ENCODE measurements at places on chromosomes 12 and 14. TPM values are rescaled to one million over a fixed set of nuclear protein-coding genes. Genes with fewer than 3 reads are reported as not detected.

The IRAK3 gene
- total RNA-seq, result 23.1 TPM

The SLC22A17 gene
- total RNA-seq, result 37.8 TPM

The KRT85 gene
- total RNA-seq, result not detected

The HPD gene
- not detected for total RNA-seq

The ADGRD1 gene
- total RNA-seq, result 35.8 TPM

The ANKRD33 gene
- total RNA-seq, result not detected

The MMP17 gene
- total RNA-seq, result 5.2 TPM

The DNAH10 gene
- total RNA-seq, result not detected

The STAT2 gene
- total RNA-seq, result 109 TPM

The P2RX2 gene
- not detected for total RNA-seq

DNA sequence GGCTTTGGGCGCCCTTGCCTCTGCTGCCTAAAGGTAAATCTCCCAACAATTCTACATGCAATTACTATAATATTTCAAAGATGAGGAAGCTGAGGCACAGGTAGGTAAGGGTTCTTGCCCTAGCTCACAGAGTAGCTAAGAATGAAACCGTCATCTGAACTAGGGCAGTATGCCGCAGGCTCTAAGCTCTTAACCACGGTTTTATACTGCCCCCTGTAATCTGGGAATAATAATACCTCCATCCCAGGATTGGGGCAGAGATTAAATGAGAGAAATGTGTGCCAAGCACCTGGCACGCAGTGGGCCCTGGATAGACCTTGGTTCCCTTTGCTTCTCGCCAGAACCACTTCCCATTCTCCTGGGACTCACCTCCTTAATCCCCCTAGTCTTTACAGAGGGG, 1.5 kb upstream of the HRK start:
- H3K4me3 ChIP-seq, result no peak overlapping the region
- no peak for DNase-seq
- no peak overlapping the region for H3K27ac ChIP-seq
- peaks cover 37% of the 10 kb centered on the region for H3K4me1 ChIP-seq
- peaks cover 11% of the 10 kb centered on the region for H3K27me3 ChIP-seq

DNA sequence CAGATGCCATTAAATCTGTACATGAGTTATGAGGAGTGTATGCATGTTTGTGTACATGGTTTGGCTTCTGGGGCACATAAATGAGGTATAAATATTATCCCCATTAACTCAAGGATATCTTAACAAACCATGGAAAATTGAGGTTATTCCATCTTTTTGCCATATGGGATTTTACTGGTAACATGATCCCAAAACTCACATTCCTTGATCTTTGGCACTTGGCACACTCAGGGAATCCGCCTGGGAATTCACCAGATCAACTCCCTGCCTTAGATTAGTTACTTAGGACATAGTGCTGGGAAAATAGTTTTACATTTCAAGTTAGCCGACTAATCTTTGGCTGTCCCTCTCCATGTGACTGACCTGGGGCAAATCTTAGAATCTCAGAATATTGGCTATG, 16.9 kb downstream of the CDKN1B start:
- H3K4me1 ChIP-seq, result peaks cover 27% of the 10 kb centered on the region
- no peaks in the 10 kb centered on the region for H3K36me3 ChIP-seq
- no peak for DNase-seq
- no peak overlapping the region for H3K4me3 ChIP-seq
- peak overlapping the region; percentile 71 for H3K27ac ChIP-seq
- H3K27me3 ChIP-seq, result no peaks in the 10 kb centered on the region

GRCh38 chr12:72246370-72246769, 25.8 kb upstream of the TRHDE start:
- no peaks in the 10 kb centered on the region for H3K27me3 ChIP-seq
- H3K4me3 ChIP-seq, result no peak overlapping the region
- H3K4me1 ChIP-seq, result no peaks in the 10 kb centered on the region
- no peak overlapping the region for H3K27ac ChIP-seq
- H3K36me3 ChIP-seq, result no peaks in the 10 kb centered on the region

- no peaks in the 10 kb centered on the region for H3K4me1 ChIP-seq
- no peak for DNase-seq
- no peaks in the 10 kb centered on the region for H3K36me3 ChIP-seq
These were observed 210.3 kb downstream of the TMTC2 start for GRCh38 chr12:82896979-82897378.

DNA sequence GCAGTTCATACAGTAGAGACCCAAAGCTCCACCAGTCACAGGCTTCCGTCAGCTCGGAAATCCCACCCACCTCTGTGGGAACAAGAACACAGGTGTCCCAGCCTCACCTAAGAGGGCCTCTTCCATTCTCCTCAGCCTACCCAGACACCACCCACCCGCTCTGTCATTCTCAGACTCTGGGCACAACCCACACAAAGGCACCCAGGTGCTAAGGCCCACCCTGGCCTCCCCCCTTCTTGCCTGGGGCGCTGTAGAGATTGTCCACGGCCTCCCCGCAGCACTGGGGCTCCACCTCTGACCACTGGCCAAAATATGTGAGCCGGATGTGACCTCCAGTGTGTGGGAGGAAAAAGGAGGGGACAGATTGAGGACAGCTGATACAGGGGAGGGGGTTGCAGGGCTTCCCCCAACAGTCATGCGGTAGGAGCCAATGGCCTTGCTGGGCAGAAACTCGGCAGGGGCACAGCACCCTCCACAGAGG, 14.2 kb downstream of the RPS6KL1 start:
- peaks cover under 1% of the 10 kb centered on the region for H3K36me3 ChIP-seq
- no peak overlapping the region for H3K4me3 ChIP-seq
- no peaks in the 10 kb centered on the region for H3K27me3 ChIP-seq

DNA sequence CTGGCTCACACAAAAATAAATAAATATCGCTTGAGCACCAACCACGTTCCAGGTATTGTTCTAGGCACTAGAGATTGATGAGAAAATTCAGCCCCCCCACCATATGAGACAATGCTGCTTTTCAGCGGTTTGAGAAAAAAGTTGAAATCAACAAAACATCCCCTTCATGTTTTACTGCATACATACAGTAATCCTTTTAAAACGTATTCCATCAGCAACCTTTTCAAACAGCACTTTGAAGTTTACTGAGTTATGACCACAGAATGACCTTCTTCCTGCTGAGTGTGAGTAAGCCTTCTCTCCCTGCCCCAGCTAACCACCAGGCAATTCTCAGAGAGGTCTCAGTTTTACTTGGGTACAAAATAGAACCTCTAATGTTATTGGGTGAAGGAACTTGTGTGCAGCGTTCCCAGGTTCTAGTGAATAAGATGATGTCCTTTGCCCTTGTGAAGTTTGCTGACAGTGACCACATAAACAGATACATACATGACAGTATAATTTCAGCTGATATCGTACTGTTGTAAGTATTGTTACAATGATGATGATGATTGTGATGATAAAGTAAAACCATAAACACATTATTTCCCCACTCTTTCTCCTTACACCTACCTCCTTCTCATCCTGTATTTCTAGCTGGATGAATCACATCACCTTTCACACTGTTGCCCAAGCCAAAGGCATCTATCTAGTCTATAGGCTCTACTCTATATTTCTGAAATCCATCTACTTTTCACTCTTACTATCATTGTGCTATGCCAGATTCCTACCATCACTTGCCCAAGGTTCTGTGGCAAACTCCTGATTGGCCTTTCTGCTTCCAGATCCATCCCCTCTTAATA, 124.4 kb upstream of the KRR1 start:
- H3K27me3 ChIP-seq, result no peaks in the 10 kb centered on the region
- no peaks in the 10 kb centered on the region for H3K4me1 ChIP-seq
- no peak for DNase-seq
- H3K36me3 ChIP-seq, result no peaks in the 10 kb centered on the region
- no peak overlapping the region for H3K4me3 ChIP-seq

DNA sequence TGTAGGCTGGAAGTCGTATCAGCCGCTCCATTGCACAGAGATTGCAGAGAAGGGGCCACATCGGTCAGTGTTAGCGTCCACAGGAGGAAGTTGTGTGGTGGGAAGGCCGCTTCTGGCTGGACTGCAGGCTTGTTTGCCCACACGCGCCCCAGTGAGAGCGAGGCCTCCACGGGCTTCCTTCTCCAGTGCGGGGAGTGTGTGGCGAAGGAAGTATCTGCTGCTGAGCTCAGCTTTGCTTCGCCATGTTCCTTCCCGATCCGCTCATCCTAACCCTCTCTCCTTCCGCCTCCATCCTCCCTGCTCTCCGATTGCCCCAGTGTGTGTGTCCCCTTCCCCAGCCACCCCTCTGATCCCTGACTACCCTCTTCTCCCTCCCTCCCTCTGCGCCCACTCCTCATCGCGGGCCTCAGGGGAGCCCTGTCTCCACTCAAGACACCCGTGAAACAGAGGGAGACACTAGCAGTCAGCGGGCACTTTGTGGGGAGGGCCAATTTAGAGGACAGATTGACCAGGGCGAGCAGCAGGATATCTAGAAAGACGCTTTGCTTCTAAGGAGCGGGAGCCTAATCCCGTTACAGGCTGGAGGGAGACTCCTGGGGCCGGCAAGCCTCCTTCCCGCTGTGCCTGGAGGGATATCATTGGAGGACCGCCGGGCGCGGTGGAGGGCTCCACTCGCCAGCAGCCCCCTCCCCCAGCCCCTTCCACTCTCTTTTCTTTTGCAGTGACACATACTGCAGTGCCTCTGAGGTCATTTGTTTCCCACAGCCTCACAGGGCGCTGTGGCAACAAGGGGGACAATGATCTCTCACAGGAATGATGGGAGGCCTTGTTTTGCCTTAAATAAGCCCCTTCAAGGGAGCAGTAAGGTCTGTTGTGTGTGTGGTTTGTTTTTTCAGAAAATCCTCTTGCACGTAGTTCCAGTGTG, 428.8 kb downstream of the ZFP36L1 start:
- no peaks in the 10 kb centered on the region for H3K27me3 ChIP-seq
- no peak overlapping the region for H3K4me3 ChIP-seq
- H3K27ac ChIP-seq, result peak overlapping the region; percentile 34

GRCh38 chr14:20551606-20552005, 9.2 kb downstream of the RNASE9 start:
- no peaks in the 10 kb centered on the region for H3K4me1 ChIP-seq
- no peaks in the 10 kb centered on the region for H3K27me3 ChIP-seq
- H3K27ac ChIP-seq, result no peak overlapping the region
- no peak overlapping the region for H3K4me3 ChIP-seq
- H3K36me3 ChIP-seq, result no peaks in the 10 kb centered on the region
- DNase-seq, result no peak

DNA sequence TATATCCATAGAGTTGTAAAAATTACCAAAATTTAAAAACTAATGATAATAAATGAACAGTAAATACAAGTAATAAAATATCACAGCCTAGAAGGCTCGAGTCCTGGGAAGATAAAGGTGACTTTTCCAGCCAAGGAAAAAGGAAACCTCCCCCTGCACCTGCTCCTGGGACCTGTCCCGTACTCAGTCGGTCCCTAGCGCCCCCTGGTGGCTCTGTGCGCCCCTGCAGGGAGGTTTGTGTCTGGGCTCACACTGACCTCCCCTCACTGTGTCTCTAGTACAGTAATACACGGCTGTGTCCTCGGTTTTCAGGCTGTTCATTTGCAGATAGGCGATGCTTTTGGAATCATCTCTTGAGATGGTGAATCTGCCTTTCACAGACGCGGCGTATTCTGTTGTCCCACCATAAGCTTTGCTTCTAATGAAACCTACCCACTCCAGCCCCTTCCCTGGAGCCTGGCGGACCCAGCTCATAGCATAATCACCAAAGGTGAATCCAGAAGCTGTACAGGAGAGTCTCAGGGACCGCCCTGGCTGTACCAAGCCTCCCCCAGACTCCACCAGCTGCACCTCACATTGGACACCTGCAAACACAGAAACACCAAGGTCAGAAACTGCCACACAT, 1030.4 kb downstream of the TMEM121 start:
- no peak for DNase-seq
- H3K27ac ChIP-seq, result no peak overlapping the region
- no peaks in the 10 kb centered on the region for H3K36me3 ChIP-seq
- H3K4me1 ChIP-seq, result no peaks in the 10 kb centered on the region
- no peaks in the 10 kb centered on the region for H3K27me3 ChIP-seq
- H3K4me3 ChIP-seq, result no peak overlapping the region

- H3K4me3 ChIP-seq, result no peak overlapping the region
- DNase-seq, result no peak
- no peaks in the 10 kb centered on the region for H3K36me3 ChIP-seq
- no peaks in the 10 kb centered on the region for H3K4me1 ChIP-seq
These were observed 270.0 kb upstream of the NAV3 start for GRCh38 chr12:77560714-77561113.

DNA sequence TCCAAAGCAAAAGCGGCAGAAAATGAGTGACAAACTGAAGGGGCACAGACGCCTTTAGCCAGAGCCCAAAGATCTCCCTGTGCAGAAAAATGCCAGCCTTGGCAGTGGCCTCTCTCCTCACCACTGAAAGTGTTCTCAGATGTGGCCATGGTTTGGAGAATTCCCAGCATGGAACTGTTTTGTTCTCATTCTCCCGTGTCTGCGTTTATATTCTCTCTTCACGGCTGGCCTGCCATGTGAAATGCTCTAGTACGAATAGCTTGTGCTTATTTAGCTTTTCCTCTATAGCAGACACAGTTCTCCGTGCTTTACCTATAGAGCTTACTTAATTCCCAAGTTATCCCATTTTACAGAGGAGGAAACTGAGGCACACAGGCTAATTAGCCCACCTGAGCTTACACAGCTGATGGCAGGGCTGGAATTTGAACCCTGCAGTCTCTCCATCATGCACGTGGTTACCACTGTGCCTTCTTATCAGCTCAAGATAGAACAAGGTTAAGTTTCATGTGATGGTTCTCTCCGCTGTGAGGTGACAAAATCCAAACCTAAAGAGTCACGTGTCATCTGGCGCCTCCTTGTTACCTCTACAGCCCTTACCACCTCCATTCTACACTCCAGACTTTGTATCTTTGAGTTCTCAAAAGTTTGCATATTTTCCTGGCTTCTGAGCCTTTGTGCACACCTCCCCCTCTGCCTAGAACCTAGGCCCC, 141.6 kb downstream of the GCH1 start:
- H3K4me1 ChIP-seq, result peaks cover 11% of the 10 kb centered on the region
- H3K4me3 ChIP-seq, result no peak overlapping the region
- no peak for DNase-seq
- H3K27ac ChIP-seq, result no peak overlapping the region
- peaks cover 24% of the 10 kb centered on the region for H3K36me3 ChIP-seq
- H3K27me3 ChIP-seq, result no peaks in the 10 kb centered on the region

DNA sequence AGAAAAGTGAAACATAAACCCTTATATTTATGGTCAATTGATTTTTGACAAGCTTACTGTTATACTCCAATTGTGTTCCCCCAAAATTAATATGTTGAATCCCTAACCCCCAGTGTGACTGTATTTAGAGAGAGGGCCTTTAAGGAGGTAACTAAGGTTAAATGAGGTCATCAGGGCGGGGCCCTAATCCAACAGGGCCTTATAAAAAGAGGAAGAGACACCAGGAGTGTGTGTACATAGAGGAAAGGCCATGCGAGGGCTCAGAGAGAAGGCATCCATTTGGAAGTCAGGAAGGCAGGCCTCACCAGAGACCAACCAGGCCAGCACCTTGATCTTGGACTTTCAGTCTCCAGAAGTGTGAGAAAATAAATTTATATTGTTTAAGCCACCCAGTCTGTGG, 6.5 kb upstream of the VTI1B start:
- H3K4me1 ChIP-seq, result no peaks in the 10 kb centered on the region
- no peak overlapping the region for H3K4me3 ChIP-seq
- no peak for DNase-seq
- H3K27ac ChIP-seq, result no peak overlapping the region
- no peaks in the 10 kb centered on the region for H3K27me3 ChIP-seq

GRCh38 chr14:39576736-39577135, 144.5 kb upstream of the FBXO33 start:
- no peaks in the 10 kb centered on the region for H3K27me3 ChIP-seq
- no peak overlapping the region for H3K27ac ChIP-seq
- no peak for DNase-seq
- no peaks in the 10 kb centered on the region for H3K36me3 ChIP-seq
- no peak overlapping the region for H3K4me3 ChIP-seq
